Thyroid gland (tissue), 4 donors: ENCODE measurements at places on chromosomes 1 and 21. TPM values are rescaled to one million over a fixed set of nuclear protein-coding genes. Genes with fewer than 3 reads are reported as not detected.
A peak's percentile ranks its signal among the peaks of the same experiment; 100 is the strongest.

DNA sequence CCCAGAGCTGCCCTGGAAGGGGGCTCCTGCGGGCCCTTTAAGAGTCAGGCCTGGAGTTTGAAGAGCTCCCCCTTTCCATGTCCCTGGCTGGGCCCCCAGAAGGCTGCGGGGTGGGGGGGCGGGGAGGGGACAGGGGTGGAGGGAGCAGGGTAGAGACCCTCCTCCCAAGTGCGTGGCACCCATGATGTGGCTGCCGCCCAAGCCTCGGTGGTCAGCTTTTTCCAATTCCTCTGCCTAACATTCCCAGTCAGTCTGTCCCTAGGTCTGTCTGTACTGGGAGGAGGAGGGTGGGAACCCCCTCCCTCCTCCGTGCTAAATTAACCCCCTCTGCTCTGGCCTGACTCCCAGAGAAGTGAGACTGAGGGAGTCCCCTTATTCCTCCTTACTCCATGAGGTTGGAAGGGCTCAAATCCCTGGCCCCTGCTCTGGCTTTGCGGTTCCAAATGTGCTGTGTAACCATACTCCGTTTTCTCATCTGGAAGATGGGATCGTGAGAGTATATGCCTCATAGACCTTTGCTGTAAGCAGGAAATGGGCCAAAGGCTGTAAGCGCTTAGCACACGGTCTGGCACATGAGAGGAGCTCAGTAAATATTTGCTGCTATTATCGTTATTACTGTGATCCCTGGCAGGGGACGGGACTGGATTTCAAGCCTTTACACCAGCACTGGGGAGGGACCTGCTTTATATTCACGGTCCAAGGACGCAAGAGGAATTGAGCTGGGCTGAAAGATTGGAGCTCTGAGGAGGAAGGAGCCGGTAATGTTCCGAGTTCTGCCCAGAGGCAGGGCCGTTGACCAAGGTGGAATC is 658 bp upstream of the COL16A1 start:
- DNase-seq = peak; percentile 10

GRCh38 chr1:109457819-109458218 is 8.5 kb upstream of the SYPL2 start:
- DNase-seq = no peak

GRCh38 chr1:920010-920409 is 3.7 kb upstream of the SAMD11 start:
- no peak for DNase-seq

DNA sequence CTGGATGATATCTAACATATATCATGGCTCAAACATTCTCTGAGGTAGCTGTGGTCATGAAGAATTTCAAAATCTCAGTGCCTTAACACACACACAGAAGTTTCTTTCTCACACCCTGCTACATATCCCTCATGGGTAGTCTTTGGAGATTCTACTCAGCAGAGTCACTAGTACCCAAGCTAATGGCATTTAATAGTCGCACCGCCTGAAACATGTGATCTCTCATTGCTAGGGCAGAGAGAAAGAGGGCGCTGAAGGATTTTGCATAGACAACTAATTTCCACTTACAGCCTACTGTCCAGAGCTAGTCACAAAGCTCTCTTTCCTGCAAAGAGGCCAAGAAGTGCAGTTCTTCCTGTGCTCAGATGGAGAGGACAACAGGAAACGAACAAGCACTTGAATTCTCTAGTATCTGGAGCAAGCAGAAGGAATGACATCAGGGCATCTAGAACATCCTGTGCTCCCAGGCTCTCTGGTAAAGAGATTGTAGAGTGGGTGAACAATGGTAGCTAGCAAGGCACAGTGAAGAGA is 183.4 kb upstream of the PTBP2 start:
- peak; percentile 58 for DNase-seq

DNA sequence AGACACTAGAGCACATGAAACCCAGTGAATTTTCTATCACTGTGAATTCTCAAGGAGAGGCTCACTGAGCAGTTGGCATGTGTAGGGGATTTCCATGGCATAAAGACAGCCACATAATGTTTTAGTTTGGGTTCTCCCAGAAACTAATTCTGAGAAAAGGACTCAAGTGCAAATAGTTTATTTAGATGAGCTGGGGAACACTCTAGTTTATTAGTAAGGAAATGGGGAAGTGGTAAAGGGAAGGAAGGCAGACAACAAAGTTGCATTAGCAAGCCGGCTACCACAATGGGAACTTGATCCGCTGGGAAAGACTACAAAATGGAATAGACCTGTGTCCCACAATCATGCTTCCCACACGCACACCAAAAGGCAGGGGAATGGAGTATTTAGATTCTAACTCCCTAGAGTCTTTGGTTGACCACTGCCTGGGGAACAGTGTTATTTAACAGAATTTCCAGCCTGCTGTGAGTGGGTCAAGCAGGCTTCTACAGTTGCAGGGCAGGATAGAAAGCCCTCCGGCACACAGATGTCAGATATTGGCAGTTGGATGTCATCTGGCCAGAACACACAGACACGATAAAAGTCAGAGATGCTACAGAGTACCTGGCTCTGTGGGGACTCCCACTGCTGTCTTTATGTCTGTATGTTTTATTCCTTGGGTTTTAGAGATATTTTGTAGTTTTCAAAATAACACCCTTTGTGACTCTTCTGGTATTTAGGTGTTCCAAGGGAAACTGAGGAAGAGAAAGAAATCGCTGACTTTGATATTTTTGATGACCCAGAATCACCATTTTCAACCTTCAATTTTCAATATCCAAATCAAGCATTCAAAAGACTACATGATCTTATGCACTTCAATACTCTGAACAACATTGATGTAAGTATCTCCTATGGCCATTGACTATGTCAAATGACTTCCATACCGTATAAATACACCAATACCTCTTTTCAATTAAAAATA is 150.1 kb downstream of the PLA2G4A start:
- DNase-seq = no peak

DNA sequence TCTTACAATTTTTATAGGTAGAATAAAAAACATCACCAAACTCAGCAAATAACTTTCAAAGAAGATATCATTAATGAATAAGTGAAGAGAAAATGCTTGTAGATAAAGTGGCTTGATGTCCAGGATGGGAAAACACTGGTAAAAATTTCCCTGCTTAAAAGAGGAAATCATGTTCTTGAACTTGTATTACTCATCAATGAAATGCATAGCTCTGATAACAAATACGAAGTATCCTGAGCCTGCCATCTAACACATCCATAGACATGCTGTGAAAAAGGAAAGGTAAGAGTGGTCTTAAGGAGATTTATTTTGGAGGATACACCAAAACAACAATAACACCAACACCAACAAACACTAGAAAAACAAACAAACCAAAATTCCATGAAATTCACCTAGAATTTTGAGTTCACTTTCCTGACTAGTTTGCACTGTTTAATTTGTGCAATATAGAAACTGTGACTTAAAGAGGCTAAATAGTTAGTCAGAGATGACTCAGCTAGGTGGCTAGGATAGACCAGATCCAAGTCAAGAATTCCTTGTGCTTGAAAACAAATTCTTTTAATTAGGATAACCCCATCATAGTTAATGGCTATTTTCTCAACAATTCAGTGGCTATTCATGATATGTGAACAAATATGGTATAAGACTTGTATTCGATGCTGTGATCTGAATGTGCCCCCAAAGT is 179.8 kb upstream of the KCNK2 start:
- no peak for DNase-seq

- no peak for DNase-seq
Measured at GRCh38 chr1:94928293-94928939, 1.5 kb upstream of the CNN3 start.

DNA sequence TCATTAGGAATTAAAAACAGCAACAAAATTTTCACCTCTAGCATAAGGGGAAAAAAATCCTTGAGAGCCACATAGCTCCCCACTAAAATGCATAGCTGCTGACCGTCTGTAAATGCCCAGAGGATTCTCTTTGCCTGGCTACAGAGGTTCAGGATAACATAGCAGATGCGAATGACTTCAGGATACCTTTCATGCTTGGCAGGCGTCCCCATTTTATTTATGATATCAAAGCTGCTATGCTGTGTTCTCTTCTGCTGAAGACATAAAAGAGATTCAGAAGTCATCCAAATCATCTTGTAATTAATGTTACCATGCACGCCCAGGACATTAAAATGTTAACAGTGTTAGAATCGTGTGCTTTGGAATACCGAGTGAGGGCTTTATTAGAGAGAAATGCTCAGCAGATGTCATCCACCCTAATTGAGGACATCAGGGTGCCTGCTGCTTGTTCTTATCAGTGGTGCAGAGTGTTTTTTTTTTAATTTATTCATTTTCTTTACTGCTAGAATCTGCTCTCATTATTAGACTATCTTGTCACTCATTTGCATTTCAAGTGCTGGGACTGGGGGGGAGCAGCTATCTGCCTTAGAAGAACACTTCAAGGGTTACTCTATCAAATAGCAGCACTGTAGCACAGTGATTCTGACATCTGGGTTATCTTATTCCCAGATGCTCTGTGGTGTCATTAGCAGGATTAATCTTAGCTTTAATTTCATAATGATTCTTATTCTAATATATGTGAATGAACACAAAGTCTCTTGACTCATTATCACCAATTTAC is 139.5 kb downstream of the ZNF326 start:
- DNase-seq = no peak

DNA sequence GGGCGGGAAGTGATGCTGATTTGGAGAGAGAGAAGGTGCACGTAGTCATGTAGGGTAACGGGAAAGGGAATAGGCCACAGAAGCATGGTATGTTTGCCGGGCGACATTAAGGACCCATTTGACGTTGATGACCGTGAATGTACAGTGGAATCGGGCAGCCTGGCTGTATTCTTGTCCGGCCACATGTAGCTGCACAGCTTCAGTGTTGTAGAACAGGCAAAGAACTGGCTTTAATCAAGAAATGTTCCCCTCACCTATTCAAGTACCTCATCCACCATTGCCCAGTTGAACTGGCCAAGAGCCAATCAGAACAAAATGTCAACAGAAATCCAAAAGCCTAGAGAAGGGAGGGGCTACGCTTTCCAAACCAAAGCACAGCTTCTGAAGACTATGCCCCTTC is 104.8 kb downstream of the DHRS3 start:
- peak; percentile 78 for DNase-seq

GRCh38 chr1:84247425-84248220 is 53.9 kb upstream of the SAMD13 start:
- no peak for DNase-seq

The CHIA gene
- not detected for total RNA-seq
